ENCODE measurements at places on chromosomes 5 and 9. TPM values are rescaled to one million over a fixed set of nuclear protein-coding genes. Genes with fewer than 3 reads are reported as not detected.

The EGFLAM gene
- total RNA-seq, result 2.9 TPM

- DNase-seq, result no peak
Observed at GRCh38 chr9:16307626-16308195, 562.8 kb downstream of the BNC2 start.

The FBP1 gene
- total RNA-seq, result not detected

DNA sequence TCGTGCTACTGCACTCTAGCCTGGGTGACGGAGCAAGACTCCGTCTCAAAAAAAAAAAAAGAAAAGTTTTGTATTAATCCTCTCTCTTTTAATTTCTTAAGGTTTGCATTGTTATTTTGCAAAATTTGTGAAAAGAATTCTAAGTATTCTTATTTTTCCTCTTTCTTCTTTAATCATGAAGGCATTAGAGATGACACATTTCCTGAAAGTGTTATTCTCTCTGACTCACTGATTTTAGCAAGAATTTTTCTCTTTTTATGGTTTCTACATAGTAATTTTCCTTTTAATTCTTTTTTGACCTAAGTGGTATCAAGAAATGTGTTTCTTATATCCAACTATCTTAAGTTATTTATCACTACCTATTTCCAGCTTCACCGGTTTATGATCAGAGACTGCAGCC is 78.0 kb downstream of the NSUN2 start:
- no peak for DNase-seq

GRCh38 chr9:74479711-74480110 is 17.4 kb upstream of the RORB start:
- no peak for DNase-seq

All from frontal cortex (tissue), 4 donors.